A549 treated with dexamethasone at 1 μM for 4 hours (cell line): ENCODE measurements at places on chromosomes 3 and 15. TPM values are rescaled to one million over a fixed set of nuclear protein-coding genes. Genes with fewer than 3 reads are reported as not detected.

The FBXL2 gene
- total RNA-seq, result 6.2 to 10.2 TPM (median 7.4 TPM) in 5 replicates

The DNASE1L3 gene
- total RNA-seq, result 0.10 to 0.15 TPM (median 0.11 TPM) in 4 of 5 replicates, not detected in the other

The ITIH4 gene
- total RNA-seq, result 0.25 to 1.0 TPM (median 0.63 TPM) in 5 replicates

The ERC2 gene
- total RNA-seq, result 0.14 to 0.36 TPM in 2 of 5 replicates, not detected in the others

The TRH gene
- total RNA-seq, result not detected in 5 replicates

The IL17RE gene
- total RNA-seq, result 0.88 to 1.7 TPM (median 1.5 TPM) in 5 replicates

The KNL1 gene
- 5.3 to 8.7 TPM (median 8.0 TPM) in 5 replicates for total RNA-seq

The OCA2 gene
- total RNA-seq, result 0.24 to 0.49 TPM (median 0.33 TPM) in 5 replicates

The ZNF662 gene
- not detected in 5 replicates for total RNA-seq

The FMN1 gene
- 0.33 to 0.54 TPM (median 0.38 TPM) in 5 replicates for total RNA-seq
